Suppressor macrophage (primary cell): ENCODE measurements at places on chromosomes 6 and 20.

DNA sequence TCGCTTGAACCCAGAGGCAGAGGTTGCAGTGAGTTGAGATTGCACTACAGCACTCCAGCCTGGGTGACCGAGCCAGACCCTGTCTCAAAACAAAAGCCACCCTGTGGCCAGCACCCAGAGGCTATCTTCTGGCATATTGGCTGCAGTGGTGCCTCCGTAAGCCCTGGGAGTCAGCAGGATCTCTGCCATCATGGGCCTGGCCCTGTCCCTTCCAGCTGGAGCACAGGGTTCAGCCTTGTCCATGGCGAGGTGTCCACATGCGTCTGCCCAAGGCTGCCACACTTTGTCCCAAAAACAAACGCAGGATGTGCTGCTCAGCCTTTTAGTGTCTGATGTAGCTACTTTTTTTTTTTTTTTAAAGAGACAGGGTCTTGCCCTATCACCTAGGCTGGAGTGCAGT, 15.4 kb upstream of the MTG2 start:
- DNase-seq = no peak

DNA sequence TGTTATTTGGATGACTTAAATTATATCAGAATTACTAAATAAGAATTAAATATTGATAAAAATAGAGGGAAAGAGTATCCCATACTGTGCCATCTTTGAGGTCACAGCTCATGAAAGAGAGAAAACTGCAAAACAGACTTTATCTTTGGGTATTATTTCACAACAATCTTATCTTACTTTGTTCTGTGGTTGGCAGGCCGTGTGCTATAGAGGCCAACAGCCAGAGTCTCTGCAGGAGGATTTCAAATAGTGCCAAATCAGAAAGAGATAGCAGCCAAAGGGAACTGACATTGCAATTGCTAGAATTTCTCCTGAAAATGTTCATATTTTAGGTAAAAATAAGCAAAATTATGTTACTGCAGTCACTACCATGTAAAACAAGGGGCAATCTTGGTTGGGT, 354.2 kb downstream of the GRIK2 start:
- DNase-seq = no peak

GRCh38 chr6:56865081-56865875, 89.6 kb upstream of the BEND6 start:
- no peak for DNase-seq

DNA sequence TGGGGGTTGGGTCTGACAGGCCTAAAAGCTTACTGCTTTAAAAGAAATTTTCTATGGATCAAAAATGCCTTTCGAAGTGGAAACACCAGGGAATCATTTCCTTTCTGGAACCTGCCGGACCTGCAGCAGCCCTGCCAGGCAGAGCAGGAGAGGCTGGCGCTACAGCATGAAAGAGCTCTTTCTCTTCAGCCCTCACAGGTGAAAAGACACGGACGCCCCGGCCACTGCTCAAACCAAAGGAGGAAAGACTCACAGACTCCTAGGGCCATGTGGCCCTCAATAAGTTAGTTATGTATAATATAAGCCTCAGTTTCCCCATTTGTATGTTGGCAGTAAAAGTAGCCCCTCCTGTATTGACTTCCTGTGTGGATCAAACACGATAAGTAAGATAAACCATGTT, 8.3 kb downstream of the SCML4 start:
- DNase-seq = no peak

GRCh38 chr6:17354700-17355403, 38.5 kb upstream of the CAP2 start:
- DNase-seq = no peak

DNA sequence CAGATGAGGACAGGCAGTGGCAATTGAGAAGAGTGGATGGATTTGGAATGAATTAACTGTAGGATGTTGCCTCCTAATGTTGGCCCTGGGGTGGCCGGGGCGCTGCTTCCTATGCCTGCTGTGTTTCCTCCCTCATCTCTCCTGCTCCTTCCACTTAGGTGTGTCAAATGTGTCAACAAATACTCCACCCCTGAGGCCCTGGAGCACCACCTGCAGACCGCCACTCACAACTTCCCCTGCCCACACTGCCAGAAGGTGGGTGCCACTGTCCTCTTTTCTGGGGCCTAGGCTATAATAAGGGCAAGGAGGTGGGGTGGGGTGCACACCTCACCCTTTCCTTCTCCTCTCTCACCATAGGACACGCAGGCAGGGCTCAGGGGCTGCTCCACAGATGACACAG, 30.0 kb upstream of the CHMP4B start:
- no peak for DNase-seq

DNA sequence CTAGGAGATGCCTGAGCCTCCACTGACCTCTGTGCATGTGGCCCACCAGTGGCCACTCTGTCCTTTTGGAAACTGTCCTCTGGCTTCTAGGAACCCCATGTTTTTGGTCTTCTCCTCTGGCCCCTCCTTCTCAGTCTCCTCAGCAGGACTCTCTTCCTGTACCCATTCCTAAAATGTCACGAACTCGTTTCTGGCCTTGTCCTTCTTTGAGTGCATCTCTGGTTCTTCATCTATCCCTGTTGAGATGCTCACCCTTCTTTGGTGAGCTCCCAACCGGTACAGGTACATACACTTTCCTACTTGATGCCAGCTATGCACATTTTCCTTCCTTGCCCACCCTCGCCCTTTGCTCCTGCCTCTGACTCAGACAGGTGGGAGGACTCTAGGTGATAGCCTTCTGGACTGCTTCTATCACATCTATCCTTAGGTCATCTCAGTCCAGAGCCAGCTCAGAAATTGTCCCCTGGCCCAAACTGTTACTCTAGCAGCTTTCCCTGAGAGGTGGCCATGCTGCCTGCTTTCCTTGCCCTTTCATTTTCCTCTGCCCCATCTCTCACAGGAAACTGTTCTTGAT, 14.8 kb upstream of the NNAT start:
- no peak for DNase-seq
